Fibroblast of skin of right biceps (primary cell): ENCODE measurements at places on chromosomes 12 and 14.

- DNase-seq = no peak
Measured at GRCh38 chr12:79993106-79993862, 58.4 kb upstream of the PPP1R12A start.

- no peak for DNase-seq
Measured at GRCh38 chr14:53510281-53510912, 357.3 kb upstream of the DDHD1 start.

- peak; percentile 80 for DNase-seq
Measured at GRCh38 chr12:127145929-127146789, 1120.8 kb upstream of the TMEM132C start.

GRCh38 chr14:95993768-95994592 lies 45.2 kb upstream of the C14orf132 start:
- DNase-seq = peak; percentile 54

DNA sequence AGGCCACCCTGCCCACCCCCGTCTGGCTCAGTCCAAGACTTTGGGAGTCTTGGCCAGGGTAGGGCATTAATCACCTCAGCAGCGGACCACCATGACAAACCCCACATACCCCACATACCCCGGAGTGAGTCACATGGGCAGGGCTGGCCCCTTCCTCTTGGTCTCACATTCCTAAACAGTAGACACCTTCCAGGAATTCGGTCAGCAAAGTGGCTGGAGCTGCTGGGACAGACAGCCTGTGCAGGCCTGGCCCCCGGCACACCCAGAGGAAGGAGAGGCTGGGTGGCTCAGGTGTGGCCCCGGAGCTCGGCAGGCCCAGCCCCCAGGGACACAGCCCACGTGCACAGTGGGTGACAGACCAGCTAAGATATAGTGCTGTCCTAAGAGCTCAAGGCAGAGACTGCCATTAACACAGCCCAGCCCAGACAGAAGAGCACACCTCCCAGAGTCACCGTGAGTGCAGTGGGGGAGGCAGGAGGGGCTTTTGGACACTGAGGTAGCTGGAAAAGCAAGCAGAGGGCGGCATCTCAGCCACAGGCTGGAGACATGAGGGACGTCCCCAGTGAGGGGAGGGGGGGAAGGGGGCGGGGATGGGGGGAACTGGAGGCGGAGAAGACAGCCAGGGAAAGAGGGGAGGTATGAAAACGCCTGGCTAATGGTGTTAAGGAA lies 24.0 kb downstream of the CCDC85C start:
- DNase-seq = peak; percentile 96

DNA sequence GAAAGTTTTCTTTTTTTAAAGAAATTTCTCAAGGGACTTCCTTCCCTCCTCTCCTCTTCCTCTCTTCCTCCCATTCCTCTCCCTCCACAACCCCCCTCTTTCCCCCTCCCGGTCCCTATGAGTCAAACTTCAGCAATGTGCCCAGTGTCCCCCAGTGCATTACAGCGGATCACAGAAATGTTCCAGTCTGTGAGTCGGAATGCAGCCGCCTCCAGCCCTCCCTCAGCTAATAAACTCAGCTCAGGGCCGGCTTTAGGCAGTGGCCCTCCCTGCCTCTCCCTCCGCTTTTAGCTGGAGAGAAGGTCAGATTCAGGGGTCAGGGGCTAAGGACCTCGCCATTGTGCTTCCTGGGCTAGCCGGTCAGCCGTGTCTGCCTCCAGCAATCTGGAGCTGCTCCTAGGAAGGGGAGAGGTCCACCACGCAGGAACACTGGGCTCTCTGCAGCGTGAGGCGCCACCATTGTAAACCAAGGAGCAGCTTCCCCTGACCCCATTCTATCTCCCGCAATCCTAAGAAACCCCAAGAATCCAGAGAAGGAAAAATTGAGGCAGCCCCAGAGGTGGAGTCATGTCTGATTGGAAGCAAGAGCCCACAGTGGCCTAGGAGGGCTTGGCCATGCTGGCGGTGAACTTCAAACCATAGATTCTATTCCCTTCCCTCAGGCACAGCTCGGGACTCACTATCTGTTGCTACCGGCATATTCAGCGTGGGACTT lies 1.1 kb upstream of the HDAC7 start:
- DNase-seq = peak; percentile 99
